Hematopoietic multipotent progenitor cell treated with erythropoietin and hydrocortisone succinate and interleukin-3 and kit ligand, for 8 days (in vitro differentiated cells): ENCODE measurements at places on chromosomes 3 and 15.

GRCh38 chr3:127999509-128000106 is 52.6 kb upstream of the SEC61A1 start:
- no peak for DNase-seq

- DNase-seq, result no peak
These were observed 58.9 kb downstream of the CMTM8 start for GRCh38 chr3:32297366-32297765.

DNA sequence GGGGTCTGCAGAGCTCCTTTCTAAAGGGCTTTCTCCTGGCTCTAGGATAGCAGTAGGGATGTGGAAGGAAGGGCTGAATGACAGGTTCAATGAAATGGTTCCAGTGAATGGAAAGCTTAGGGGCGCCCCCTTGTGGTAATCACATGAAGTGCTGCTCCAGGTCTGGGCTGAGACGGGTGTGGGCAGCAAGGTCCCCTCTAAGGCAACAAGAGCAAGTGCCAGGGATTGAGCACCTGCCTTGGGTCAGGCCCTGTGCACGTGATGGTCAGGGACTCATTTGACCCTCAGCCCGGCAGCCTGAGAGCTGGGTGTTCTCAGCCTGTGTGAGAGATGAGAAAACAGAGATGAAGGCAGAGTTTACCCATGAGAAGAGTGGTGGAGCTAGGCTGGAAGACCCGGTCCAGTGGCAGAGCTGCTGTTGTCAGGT is 12.1 kb upstream of the CX3CR1 start:
- DNase-seq, result peak; percentile 78

DNA sequence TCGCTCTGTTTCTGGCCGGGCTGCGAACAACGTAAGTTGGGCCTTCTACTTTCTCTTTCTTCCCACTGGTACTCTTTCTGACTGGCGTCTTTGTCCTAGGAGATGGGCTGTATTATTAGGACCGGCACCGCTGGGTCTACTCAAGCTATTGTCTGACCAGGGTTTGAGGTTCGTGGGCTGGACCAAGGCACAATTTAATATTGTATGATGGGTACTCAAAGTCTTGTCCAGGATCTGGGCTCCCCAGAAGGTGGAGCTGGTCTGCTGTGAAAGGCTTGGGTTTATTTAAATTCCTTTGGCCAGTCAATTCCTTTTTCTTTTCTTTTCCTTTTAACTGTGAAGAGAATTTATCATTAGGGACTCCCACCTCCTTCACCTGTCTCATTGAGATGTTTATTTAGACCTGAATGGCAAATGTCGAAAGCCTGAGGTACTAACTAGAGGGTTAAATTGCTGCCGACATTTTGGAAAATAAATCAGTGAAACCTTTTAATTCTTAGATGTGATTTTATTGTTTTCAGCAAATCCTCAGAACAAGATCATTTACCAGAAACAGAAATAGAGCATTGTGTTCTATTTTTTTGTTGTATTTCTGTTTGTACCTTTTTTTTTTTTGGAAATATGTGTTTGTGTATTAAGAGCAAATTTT is 410 bp downstream of the LRRC49 start:
- no peak for DNase-seq

- no peak for DNase-seq
These were observed 15.4 kb downstream of the NR2C2 start for GRCh38 chr3:14962762-14963161.

- DNase-seq, result peak; percentile 23
These were observed 991 bp upstream of the HIGD1A start for GRCh38 chr3:42805141-42805821.
